ENCODE measurements at places on chromosomes 7 and 10.

DNA sequence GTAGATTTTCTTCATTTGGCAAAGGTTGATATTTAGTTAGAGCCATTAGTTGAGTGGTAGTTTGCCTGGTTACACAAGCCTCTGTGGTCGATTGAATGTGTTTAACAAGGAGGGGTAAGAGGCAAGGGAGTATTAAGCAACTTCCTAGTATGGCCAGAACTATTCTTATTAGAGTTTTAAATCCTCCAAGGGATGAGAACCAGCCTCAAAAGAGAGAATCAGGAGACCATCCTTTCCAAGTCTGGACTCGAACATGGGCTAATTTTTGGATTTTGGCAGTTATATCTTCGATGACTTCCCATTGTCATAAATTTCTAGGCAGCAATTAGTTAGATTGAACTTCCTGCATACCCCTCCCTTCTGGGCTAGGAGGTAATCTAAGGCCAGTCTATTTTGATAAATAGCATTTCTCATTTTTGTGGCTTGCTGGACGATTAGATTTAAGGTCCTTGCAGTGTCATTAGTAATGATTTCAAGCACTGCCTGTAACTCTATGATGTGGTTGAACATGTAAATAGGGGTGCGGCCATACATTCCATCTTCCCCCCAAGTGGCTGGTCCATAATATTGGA lies 219.5 kb upstream of the KCND2 start:
- no peak for DNase-seq

- no peak for DNase-seq
Observed at GRCh38 chr7:139973101-139974050, 89.4 kb downstream of the PARP12 start.

DNA sequence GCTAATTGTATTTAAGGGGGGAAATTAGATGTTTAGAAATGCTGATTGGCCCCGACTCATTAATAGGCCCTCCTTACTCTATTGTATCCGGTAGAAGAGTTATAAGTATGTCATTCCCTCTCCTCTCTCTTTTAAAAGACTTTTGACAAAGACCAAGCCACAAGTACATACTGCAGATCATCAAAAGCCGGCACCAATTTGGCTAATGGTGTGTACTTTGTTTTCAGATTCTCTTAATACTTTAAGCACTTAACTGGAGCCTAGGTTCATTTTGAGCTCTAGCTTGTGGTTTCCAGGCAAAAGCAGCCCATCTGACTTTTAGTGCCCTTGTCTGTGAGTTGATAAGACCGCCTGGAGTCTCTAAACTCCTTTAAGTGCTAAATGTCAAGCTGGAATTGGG lies 210.0 kb upstream of the LYZL1 start:
- DNase-seq: no peak

GRCh38 chr10:118442032-118442431 lies 99.9 kb upstream of the FAM204A start:
- no peak for DNase-seq

- no peak for DNase-seq
Observed at GRCh38 chr10:63713191-63714144, 192.3 kb downstream of the REEP3 start.

- no peak for DNase-seq
Observed at GRCh38 chr10:62691336-62691735, 113.2 kb upstream of the ADO start.

DNA sequence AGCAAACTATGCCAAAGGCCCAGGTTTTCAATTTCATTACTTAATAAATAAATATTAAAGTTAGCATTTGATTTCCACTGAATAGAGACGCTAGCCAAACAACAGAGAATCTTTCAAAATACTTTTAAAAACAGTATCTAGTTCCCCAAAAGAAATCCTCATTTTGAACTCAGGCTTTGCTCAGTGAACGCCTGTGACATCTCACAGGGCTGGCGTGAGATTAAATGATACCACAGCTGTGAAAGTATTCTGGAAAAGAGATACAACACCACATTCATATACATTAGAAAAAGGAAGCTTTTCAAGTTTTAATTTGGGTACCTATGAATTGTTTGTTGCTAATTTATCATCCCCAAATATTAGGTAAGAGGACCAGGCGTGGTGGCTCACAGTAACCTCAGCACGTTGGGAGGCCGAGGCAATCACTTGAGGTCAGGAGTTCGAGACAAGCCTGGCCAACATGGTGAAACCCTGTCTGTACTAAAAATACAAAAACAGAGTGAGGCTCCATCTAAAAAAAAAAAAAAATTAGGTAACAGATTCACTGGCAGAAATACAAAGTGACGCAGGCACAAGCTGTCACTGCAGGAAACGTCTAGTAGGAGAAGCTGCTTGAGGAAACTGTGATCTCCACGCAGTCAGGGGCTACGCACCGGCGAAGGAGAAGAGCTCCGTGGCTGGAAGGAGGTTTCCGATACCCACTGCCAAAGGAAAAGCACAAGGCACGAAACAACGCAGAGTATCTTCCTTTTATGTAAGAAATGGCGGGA lies 50.0 kb downstream of the AMZ1 start:
- DNase-seq: no peak

GRCh38 chr7:113664867-113665266 lies 253.9 kb downstream of the PPP1R3A start:
- no peak for DNase-seq

DNA sequence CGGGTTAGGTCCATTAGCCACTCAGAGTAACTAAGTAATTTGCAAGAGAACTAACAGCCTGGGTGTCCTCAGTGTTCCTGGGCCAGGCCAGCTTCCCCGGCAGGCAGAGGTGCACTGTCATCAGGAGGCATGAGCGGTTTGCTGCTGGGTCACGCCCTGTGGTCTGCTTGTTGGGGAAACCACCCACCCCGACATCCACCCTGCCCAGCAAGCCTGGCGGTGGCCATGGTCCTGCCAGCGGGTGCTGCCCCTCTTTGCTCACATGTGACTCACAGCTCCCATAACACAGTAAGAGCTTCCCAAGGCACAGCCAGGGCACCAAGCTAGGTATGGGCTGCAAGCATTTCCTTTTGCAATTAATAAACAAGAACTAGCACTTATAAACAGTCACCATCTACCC lies 75.9 kb downstream of the RGS10 start:
- no peak for DNase-seq

DNA sequence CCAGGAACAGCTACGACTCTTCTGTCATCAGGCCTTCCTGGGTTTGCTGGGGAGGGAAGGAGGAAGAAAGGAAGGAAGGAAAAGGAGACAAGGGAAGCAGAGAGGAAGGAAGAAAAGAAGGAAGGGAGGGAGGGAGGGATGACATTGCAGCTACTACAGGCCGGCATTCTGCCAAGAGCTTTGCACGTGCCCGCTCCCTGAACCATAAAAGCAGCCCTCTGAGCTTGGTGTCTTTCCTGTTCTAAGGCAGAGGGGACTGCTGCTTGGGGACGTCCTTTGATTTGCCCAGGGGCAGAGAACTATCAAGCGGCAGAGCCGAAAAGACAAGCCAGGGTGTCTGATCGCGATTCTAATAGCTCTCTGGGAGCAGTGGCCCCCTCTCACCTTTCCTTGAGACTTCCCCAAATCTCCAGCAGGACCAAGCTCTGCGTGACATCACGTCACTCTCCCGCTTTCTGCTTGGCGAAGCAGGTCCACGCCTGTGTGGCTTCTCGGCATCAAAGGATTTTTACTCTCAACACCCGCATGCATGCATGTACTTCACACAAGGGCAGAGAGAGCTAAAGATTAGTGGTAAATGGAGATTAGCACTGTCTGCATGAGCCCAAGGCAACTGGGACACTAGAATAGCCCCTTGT lies 167.8 kb upstream of the AUTS2 start:
- no peak for DNase-seq

GRCh38 chr7:3780525-3780924 lies 479.5 kb downstream of the SDK1 start:
- DNase-seq: no peak

- no peak for DNase-seq
Observed at GRCh38 chr10:31803606-31804351, 124.9 kb downstream of the ARHGAP12 start.

DNA sequence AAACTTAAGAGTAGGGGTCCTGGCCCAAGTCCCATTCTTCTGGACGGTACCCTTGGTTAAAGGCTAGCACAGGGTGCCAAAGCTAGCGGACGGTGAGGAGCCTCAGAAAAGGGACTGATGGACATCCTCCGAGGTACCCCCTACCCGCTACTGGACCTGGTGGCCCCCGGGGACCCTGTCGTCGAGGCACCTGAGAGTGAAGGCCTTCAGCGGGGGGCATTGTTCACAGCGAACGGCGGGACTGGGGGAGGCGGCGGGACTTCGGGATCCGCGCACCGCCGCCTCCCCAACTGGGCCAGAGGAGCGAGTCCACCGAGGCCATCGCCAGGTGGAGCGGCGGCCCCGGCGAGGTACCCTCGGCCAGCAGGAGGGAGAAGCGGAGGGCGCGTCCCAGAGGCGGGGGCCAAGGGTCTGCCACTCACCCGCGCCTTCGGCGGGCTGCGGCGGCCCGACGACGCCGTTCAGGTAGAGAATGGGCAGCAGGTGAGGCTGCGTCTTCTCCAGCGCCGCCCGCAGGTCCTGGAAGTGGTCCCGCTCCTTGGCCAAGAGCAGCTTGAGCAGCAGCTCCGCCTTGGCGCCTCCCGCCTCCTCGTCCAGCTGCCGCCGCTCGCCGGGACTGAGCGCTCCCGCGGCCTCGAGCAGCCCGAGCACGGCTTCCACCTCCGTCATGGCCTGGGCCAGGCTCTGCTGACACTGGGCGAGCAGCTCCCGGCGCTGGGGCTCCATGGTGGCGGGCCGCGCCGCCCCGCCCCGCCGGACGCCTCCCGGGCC lies 575 bp downstream of the DLG5 start:
- no peak for DNase-seq

DNA sequence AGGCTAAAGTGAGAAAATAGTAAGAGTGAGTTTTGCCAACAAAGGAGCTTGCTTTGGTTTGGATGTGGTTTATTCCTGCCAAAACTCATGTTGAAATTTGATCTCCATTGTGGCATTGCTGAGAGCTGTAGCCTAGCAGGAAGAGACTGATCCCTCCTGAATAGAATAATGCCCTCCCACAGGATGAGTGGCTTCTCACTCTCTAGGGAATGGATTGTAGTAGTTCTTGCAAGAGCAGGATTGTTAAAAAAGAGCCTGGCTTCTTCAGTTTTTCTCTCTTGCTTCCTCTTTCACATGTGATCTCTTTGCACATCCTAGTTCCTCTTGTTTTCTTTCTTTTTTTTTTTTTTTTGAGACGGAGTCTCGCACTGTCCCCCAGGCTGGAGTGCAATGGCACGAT lies 34.4 kb downstream of the ASAH2 start:
- no peak for DNase-seq

GRCh38 chr10:132972149-132972985 lies 30.0 kb upstream of the CFAP46 start:
- DNase-seq: no peak

DNA sequence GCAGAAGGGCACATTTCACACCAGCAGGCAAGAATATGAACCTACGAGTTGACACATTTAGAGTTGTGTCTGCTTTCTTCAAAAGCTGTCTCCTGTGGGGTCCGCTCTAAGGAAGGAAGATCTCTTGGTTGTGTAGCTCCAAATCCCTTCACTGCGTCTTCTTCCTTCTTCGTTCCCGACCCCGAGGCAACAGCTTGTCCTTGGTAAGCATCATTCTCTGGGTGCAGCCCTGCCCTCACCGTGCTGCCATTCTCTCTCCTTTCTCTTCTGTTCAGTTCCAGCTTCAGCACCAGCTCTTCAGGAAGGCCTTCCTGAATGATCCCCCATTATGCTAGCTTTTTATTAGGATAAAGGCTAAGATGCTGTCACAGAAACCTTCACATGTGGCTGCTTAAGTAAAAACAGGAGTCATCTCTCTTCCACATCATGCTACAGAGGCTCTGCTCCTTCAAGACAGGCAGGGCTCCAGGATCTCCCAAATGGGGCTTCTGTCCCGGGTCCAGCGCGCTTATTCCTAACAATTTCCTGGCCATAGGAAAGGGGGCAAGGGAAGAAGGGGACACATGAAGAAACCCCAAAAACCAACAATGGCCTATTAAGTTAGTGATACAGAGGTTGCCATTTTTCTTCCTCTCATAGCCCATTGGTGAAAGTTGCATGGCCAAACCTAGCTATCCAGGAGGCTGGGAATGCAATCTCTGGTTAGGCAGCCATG lies 52.2 kb upstream of the SHH start:
- no peak for DNase-seq
